ENCODE measurements at places on chromosomes 1 and 21.

DNA sequence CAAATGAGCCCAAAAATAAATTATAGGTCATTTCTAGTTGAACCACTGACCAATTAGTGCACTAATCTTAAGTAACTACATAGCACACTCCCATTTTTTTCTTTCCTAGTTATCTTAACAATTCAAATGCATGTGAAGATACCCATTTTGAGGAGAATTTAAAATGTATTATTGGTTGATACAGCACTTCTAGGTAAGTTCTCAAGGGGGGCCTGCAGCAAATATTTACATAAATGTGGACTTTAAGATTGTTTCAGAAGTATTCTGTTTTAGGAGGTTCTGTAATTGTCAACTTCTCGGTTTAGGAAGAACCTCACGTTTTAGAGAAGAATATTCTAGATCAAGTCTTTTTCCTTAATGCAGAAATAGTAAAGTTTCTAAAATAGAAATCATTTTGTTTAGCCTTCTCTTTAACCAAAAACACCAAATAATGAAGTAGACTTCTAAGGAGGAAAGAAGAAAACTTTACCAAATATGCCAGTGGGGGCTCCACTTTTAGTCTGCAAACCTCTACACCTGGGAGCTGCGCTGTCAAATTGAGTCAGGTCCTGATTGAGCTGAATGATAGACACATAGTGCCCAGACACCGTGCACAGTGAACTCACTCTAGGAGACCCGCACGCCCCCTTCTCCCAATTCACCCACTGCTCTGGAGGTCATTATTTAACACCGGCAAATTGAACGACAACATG is 144.4 kb downstream of the RUNX1 start:
- DNase-seq: no peak

- no peak for DNase-seq
Observed at GRCh38 chr1:88867743-88868521, 23.4 kb downstream of the GTF2B start.

DNA sequence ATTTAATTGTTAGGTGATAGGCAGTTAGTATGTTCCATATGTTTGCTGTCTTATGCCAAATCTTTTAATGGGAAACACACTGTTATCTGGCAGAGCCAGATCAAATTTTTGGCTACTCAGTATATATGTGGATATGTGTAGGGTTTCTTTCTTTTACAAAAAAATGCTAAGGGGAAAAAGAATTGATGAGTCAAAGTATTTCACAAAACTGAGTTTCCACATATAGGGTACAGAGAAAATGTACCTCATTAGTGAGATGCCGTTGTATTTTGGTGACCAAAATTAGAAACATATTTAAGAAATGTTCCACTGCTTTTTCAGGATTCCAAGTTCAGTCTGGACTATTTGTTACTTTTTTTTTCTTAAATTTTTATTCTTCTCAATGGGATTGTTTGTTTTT is 201.2 kb upstream of the PTGFR start:
- no peak for DNase-seq

DNA sequence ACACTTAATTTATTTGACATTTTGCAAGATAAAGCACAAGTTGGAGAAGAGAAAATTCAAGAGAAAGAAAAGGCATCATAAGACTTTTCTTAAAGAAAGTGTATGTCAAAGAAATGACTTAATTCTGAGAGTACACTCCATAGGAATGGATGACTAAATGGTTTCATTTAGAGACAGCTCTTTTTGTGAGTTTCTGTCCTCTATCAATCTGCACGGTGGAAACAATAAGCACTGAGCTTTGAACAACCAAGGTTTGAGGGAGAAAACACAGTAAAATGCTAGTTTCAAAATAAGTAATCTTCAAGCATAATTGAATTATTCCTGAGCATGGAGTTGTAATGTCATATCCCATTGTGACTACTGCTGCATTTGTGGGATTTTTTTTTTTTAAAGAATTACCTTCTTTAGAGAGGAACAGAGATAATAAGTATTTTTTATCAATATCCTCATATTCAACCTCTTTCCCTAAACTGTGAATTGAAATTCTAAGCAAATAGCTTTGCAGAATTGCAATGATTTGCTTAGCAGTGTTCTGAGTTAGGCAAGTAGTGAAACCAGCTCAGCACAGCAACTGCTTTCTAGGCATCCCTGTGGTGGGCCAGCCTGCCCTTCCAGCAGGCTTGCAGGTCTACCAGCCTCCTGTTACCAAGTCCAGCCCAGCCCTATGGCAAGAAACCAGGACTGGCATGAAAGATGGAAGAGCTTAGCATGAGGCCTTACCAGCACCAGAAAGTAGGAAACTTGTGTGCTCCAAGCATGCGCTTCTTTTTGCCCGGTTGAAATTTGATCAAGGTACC is 38.2 kb downstream of the KCNJ6 start:
- no peak for DNase-seq

All from H7 (cell line).